NCI-H146 (cell line): ENCODE measurements at places on chromosomes 11 and 22.

GRCh38 chr11:109512680-109513079 lies 90.7 kb downstream of the C11orf87 start:
- DNase-seq, result no peak

DNA sequence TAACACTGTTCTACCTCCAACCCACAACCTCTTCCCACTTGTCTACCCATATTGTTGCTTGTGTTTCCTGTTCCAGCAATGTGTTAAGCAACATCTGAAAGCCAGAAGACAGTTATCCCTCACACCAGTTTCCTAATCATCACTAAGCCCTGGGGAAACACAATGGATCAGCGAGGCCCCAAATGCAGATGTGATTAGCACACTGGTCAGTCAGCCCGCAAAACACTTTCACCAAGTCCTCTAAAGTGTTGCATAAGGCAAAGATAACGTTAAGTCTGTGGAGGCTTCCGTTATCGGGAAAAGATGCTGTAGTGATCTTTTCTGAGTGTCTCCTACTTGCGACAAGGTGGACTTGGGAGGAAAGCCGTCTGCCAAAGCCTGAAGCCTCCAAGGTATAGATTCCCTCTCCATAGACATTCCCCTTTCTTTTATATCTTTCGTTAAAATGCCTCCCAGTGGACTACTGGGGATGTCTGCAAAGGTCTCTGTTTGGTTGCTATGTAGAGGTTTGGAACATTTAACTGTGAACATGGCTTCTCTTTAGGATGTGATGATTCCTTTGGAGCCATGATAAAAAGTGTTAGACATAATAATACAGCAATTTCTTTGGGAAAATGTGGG lies at the start of gene MS4A3:
Gene MS4A3, plus strand, starts transcription at position 317 of the 621 bp plus-strand sequence. CDS start 4,496 bp downstream, outside the sequence.
- DNase-seq, result no peak

DNA sequence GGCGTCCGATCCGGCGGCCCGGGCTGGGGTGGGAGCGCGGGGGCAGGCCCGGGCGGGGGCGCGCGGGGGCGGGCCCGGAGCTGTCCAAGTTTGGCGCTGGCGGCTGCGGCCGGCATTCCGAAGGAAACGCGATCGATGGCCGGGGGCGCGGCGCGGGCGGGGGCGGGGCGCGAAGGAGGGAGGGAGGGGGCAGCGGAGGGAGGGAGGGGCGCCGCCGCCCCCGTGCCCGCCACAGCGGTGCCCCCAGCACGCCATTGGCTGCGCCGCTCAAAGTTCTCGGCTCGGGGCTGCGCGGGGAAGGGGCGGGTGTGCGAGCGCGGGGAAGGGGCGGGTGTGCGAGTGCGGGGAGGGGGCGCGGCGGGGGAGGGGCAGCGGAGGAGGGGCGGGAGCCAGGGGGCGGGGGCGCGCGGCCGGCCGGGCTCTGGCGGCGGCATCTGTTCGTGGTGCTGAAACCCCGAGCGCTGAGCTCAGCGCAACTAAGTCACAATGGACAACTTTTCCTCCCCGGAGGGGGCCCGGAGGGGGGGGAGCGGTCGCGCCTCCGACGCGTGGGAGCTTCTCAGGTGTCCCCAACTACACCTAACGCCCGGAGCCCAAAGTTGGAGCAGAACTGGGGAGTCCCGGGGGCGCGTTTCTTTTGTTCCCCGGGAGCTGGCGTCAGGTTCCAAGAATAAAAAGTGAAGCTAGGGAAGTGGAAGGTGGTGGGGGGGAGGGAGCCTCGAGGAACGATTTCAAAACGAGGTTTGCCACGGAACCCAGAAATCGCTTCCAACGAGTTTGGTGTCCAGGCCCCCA lies 2.2 kb downstream of the PHF21B start:
- DNase-seq, result no peak

DNA sequence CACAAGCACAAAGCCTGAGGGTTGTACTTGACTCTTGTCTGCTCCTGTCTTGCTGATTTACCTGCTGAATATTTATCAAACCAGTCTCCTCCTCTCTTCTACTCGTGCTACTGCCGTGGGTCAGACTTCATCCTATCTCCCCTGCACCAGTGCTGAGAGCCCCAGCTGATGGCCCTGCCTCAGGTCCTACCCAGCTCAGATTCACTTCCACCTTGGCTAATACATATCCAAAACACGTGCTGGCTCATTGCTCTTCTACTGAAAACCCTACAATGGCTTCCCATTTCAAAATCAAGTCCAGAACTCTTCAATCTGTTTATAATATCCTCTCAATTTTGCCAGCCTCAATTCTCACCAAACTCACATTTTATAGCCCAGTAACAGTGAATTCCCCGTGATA lies 48.3 kb downstream of the RAB30 start:
- no peak for DNase-seq

GRCh38 chr22:26436903-26437515 lies 7.9 kb downstream of the ASPHD2 start:
- DNase-seq, result no peak

- no peak for DNase-seq
These were observed 107.6 kb downstream of the ABTB2 start for GRCh38 chr11:34250211-34250610.

DNA sequence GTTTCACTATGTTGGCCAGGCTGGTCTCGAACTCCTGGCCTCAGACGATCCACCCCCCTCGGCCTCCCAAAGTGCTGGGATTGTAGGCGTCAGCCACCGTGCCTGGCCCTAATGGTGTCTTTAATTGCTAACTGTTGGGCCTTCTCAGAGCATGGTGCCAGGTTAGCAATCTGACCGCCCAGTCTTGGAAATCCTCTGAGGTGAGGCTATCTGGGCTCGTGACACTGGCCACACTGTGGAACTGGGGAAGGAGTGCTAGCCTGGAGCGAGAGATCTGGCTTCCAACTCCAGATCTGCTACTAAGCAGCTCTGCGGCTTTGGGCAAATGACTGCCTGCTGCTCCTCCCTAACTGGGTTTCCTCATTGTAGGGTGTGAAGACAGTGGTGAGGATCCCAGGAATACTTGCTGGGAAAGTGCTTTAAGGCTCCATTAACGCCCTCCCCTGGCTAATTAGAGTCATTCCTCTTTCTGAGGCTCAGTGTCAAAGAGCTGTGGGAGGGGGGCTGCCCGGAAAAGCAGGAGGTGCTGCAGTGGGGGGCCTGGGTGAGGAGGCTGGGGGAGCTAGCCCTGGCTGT lies 35.4 kb downstream of the CHRDL2 start:
- DNase-seq, result no peak

DNA sequence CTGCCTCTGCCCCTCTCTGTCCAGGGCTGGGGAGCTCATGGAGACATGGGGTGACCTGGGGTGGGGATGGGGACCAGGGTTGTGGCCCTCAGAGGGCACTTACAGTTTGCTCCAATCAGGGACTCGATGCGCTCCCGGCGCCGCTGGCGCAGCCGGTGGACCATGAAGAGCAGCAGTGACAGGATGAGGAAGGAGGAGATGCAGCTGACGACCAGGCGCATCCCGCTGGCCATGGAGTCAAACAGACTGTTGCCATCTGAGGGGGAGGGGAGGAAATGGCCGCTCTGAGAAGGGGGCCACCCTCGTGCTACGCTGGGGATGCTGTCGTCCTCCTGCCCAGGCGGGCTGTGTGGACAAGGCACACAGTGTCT lies 80.5 kb downstream of the DGCR2 start:
- DNase-seq, result no peak

GRCh38 chr11:65382804-65383368 lies 440 bp upstream of the SLC25A45 start:
- no peak for DNase-seq

GRCh38 chr11:78290293-78291176 lies 101.8 kb downstream of the USP35 start:
- DNase-seq, result no peak
